ENCODE measurements at places on chromosomes 11 and 22.

- no peak for DNase-seq
Measured at GRCh38 chr11:8392886-8393285, 129.2 kb upstream of the LMO1 start.

DNA sequence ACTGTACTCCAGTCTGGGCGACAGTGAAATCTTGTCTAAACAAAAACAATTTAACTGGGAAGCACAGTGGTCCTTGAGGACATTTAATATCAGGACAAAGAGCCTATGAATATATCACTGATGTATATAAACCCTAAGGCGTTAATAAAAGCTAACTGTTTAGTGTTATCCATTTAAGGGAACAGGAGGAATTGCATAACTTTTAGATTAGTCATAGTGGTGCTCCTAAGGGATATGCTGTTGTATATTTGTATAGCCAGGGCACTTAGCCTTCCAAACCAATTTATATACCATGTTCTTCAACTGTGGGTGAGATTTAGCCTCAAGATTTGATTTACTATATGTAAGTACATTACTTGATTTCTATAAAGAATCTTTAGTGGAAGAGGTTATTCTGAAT lies 3.0 kb upstream of the CHEK1 start:
- no peak for DNase-seq

DNA sequence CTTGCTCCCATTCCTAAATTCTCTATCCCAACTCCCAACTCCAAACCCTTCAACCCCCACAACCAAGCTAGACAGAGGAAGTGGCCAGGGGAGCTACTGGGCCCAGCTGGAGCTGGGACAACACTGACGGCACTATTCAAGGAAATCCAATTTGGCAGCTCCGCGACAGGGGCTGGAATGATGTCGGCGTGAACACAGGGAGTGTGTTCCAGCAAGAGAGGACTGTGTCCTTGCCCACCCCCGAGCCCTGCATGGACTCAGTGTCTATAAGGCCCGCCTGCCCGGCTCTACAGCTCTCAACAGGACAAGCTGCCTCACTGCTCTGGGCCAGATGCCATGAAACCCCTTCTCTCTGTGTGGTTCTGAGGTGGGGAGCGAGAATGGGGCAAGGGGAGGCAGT lies 11.3 kb downstream of the PCSK7 start:
- no peak for DNase-seq

DNA sequence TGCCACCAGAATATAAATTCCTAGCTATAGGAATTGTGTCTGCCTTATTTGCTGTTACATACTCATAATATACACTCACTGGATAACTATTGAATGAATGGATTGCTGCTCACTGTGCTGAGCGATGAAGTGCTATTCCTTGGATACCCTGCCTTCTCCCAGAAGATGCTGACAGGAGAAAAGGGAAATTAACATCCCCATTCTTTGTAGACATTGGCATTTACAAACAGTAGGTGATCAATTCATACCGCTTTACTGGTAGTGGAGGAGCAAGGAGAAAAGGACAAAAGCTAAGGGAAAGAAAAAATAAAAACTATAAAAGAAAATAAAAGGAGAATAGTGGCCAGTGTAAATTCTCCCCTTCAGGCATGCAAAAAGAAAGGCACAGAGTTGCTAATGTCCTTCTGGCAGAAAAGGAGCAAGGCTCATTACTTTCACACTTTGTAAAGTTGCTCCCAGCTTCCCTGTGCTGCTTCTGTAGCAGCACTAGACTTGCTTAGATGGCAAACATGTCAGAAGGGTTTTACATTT lies 183.0 kb downstream of the LUZP2 start:
- no peak for DNase-seq

DNA sequence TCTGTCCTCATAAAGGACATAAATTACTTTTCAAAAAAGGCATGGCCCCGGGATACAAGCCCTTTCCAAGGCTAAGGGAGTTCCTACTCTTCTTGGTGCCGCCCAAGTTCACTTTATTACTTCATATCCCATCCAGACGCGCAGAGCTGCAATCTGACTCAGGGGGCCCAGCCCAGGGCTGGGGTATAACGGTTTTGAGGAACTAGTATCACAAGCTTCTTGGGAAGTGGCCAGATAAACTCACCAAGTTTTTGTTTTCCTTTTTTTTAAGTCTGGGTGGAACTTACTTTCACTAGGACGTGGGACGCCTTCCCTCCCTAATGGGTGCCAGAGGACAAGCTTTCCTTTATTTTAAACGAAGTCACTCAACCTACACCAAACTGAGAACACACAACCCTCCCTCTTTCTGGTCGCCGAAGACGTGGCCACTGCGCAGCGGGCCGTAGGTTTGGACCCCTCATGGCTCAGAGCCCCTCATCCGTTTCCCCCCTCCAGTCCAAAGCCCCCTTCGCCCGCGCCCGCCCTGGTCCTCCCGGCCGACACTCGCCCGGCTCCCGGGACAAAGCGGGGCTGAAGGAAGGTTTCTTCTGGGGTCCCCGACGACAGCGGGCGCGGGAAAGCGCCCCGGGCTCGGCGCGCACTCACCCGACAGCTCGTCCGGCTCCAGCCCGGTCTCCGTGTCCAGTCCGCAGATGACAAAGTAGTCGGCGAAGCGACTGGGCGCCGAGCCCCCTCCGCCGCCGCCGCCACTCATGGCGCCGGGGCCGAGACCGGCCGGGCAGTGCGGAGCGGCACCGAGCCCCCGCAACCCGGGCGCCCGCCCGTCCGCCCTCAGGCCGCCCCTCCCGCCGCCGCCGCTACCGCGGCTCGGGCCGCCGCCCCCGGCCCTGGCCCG lies 587 bp downstream of the DENND5A start:
- peak; percentile 95 for DNase-seq

DNA sequence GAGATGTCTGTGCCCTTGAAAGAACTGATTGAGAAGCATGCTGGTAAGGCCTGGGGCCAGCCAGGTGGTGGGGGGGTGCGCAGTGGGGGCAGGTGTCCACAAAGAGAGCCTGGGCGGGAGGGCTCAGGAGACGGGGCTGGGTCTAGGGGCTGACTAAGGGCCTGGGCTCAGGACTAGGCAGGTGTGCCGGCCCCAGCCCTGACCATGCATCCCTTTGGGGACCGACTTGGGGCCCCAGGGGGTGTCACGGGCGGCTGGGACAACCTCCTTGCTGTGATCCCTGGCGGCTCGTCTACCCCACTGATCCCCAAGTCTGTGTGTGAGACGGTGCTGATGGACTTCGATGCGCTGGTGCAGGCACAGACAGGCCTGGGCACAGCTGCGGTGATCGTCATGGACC lies 4.4 kb downstream of the NDUFV1 start:
- no peak for DNase-seq

GRCh38 chr22:27409299-27409698 lies 392.3 kb downstream of the MN1 start:
- no peak for DNase-seq

GRCh38 chr11:117378976-117379865 lies 51.6 kb downstream of the CEP164 start:
- DNase-seq, result no peak

- no peak for DNase-seq
Measured at GRCh38 chr11:1295591-1295990, 13.8 kb downstream of the TOLLIP start.

GRCh38 chr22:38267086-38267485 lies 5.7 kb downstream of the TMEM184B start:
- DNase-seq, result peak; percentile 72

- DNase-seq, result no peak
Measured at GRCh38 chr11:135069890-135070289, 657.8 kb upstream of the B3GAT1 start.

Data from hematopoietic multipotent progenitor cell (in vitro differentiated cells).